ENCODE measurements at places on chromosomes 3 and 15.
A peak's percentile ranks its signal among the peaks of the same experiment; 100 is the strongest.

DNA sequence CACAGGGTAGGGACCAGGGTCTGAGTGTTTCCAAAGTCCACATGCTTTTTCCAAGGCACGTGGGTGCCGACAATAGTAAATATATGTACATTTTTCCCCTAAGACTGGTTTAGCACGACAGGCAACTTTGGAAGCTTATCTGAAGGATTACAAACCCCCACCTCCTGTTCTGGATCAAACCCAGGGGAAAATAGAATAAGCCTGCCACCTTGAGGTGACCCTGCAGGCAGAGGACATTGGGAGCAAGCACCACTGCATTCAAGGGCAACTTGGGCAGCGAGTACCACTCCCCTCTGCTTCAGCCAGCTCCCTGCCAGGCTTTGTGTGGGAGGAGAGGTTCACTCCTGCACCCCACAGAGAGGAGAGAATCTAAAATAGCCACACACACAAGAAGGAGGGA, 44.8 kb downstream of the KBTBD12 start:
- no peak for DNase-seq

GRCh38 chr3:193982258-193982659, 153.7 kb upstream of the HES1 start:
- DNase-seq = peak; percentile 89

- no peak for DNase-seq
Measured at GRCh38 chr3:145721815-145722214, 439.2 kb downstream of the PLOD2 start.

- DNase-seq = peak; percentile 73
Measured at GRCh38 chr15:29822684-29823459, 604 bp upstream of the TJP1 start.

- no peak for DNase-seq
Measured at GRCh38 chr3:195557322-195557721, 14.2 kb upstream of the PPP1R2 start.

- no peak for DNase-seq
Measured at GRCh38 chr15:51757450-51757849, 6.1 kb downstream of the TMOD2 start.

- no peak for DNase-seq
Measured at GRCh38 chr15:31260646-31261265, 65.9 kb upstream of the KLF13 start.

GRCh38 chr15:57849317-57849716, 142.8 kb downstream of the POLR2M start:
- DNase-seq = no peak

DNA sequence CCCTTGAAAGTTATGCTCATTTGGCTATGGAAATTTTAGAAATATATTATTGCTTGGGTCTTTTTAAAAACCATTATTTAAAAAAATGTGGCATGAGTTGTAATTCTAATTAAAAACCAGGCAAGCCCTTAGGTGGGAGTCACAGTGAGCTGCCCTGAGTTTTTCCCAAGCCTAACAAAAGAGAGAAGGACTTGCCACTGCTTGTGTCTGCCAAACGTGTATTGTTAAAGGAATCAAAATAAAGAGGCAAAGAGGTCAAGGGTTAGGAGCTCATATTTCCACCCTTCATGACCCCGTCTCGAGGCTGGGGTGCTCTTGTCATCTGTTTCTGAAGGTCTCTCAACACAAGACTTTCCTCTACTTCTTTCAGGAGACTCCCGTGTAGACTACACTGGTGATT, 321.1 kb downstream of the ZIC1 start:
- no peak for DNase-seq

- DNase-seq = no peak
Measured at GRCh38 chr15:100221471-100222348, 120.1 kb downstream of the ADAMTS17 start.

- no peak for DNase-seq
Measured at GRCh38 chr3:36876181-36876936, 68.5 kb downstream of the TRANK1 start.

GRCh38 chr3:163159306-163159705, 1662.7 kb downstream of the OTOL1 start:
- DNase-seq = no peak

GRCh38 chr3:4978966-4979427, 240 bp upstream of the BHLHE40 start:
- peak; percentile 96 for DNase-seq

GRCh38 chr15:44726568-44727484, 9.5 kb upstream of the TRIM69 start:
- DNase-seq = peak; percentile 39

GRCh38 chr3:150097588-150097890, 126.8 kb upstream of the PFN2 start:
- no peak for DNase-seq

GRCh38 chr3:177679568-177680471, 482.5 kb upstream of the TBL1XR1 start:
- no peak for DNase-seq

DNA sequence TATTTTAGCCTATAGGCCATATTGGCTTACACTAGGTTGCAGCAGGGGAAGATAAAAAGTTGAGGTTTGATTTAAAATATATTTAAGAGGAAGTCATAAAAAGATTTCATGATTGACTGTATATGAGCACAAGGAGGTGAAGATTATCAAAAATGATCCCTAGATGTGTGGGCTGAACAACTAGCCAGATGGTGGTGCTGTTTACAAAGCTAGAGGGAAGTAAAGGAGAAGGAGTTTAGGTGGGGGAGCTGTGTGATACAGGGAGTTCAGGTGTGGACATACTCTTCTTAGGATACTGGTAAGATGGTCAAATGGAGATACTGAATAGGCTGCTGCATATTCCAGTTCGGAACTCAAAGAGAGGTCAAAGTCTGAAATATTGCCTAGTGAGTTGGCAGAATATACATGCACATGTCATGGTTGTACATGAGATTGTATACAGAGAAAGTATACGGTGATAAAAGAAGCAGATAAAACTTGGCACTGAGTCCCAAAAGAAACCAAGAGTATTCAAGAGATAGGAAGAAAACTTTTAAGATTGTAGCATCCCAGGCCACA, 727.8 kb downstream of the NLGN1 start:
- no peak for DNase-seq

DNA sequence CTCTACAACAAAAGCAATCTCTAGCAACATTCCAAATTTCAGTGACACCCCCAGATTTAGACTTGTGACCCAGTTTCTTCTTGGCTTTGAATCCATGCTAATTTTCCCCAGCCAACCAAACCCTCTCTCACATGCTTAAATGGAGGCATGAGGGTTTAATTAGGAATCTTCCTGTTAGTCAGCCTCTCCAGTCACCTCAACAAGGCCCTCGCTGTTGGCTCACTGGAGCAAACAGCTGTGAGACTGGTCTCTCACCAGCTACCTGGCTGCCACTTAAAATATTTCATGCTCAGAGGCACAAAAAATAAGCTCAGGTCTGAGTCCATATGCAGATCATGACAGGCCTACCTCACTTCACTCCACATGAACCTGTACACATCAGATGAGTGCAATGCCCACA, 630.4 kb upstream of the ADAMTS9 start:
- no peak for DNase-seq

DNA sequence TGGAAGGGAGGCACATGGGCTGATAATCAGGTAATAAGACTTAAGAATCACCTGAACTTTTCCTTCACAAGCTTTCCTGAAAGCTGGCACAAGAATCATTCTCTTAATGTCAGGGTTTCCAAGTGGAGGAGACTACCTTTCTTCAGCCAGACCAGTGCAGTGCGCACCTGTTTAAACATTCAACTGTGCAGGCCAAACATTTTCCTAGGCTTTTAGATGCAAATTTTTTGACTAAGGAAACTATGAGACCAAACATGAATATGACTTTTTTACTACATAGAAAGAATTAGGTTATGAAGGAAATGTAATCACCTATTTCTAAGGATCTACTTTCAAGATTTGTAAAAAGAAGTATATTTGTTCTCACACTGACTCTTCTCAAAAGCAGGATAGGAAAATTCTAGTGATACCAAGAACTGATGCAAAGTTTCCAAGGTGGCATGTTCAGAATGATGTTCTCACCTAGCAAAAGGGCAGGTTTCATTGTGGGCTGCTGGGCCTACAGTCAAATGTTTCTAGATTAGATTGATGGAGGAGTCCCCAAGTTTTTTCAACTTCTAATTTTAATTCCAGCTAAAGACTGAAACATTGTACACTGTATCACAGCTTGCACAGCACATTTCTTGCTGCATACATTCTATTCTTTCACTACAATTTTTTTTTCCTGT, 339.1 kb downstream of the TIGIT start:
- no peak for DNase-seq

DNA sequence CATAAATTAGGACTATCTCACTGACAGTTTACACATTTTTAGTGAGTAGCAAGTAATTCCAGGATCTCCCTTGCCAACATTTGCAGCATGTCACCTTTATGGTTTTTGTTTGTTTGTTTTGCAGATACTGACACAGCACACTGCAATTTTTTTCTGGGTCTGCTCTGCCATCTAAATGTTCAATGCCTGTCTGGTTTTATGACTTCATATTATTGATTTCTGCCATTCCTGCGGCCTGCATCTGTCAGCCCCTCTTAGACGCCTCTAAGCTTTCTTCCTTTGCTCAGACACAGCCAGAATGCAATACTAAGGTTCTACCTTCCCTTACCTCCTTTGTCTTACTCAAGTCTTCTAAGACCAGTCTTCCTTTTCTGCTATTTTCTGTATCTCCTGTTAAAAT, 321.2 kb upstream of the AZI2 start:
- DNase-seq = no peak

- DNase-seq = no peak
Measured at GRCh38 chr3:186996356-186996755, 66.0 kb downstream of the ST6GAL1 start.

- DNase-seq = no peak
Measured at GRCh38 chr3:19899264-19899663, 34.8 kb downstream of the EFHB start.

- peak; percentile 64 for DNase-seq
Measured at GRCh38 chr15:26864664-26865191, 2.1 kb upstream of the GABRA5 start.

DNA sequence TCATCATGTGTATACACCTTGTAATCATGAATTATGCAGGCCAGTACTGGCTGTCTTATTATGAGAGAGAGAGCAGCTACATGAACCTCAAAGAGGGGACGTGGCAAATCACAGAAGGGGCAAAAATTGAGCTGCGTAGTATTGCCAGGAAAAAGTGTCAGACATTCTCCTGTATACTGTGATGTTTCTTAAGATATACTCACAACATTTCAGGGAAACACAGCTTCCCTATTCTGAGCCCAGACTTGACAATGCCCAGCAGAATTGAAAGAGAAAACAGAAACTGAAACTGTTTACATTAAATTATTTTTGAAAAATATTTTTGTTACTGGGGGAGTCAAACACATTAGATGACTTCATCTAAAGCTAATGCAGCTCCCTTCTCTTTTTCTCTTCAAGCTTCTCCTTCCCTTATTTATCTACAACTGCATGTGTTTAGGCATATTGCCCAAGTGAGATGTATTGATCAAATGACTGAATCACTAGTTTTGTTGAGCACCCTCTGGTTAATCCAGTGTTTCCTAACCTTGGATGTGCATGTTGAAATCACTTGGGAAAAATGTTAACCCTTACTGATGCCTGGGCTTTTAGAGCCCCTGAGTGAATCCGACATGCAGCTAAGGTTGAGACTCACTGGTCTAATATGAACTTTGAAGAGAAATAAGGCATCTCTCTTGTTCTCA, 39.5 kb downstream of the CADPS start:
- DNase-seq = no peak

DNA sequence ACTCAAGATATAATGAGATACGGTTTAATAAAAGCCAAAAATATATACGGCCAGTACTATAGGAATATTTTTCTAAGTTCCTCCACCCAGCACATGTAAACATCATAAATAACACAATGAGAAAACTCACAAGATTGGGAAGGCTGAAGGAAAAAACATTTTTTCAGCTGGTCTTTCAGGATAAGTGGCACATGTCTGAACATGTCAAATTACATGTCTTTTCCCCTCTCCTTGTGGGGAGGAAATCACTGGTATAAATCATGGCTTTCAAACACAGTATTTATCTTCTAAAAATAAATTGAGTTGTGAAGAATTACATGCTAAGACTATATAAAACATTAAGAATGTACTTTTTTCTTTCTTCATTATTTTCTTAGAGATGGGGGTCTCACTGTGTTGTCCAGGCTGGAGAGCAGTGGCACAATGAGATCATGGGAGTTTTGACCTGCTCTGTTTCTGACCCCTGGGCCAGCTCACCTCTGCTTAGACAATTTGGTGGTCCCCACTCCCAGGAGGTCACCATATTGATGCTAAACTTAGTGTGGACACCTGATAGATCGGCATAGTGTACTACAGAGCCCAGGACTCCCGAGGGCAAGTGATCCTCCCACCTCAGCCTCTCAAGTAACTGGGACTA, 32.8 kb downstream of the ETV5 start:
- DNase-seq = no peak

Measured in left hindlimb (tissue), 1 donor.